Activated CD4-positive, alpha-beta T cell treated with anti-CD3 and anti-CD28 coated beads, Interleukin-2, amount 50 U/mL, for 48 hours (primary cell): ENCODE measurements at places on chromosomes 5 and 9.
A peak's percentile ranks its signal among the peaks of the same experiment; 100 is the strongest.

DNA sequence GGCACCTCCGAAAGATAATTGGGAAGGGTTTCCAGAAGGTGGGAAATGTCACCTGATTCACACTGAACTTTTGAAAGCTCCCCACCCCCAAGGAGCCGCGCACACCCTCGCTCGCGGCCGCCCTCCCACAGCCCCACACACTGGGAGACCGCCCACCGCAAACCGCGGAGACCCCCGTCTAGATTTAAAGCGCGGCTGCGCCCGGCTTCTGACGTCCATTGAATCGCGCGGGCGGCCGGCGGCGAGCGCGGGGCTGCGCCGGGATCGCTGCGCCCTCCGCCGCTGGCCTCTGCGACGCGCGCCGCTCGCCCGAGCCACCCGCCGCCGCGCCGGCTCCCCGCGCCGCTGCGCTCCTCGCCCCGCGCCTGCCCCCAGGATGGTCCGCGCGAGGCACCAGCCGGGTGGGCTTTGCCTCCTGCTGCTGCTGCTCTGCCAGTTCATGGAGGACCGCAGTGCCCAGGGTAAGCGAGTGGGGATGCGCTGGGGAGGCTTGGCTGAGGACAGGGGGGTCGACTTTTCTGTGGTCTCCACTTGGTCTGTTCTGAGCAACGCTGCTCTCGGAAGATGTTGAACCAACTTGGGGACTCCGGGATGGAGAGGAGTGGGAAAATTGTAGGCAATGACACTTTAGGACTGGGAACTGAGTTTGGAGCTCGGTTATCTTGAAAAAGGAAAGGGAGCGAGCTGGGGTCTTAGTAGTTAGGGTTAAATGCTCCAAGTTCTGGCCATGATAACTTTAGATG, at the start of gene FST:
Gene FST, plus strand, starts transcription at position 214 of the 743 bp plus-strand sequence. Its CDS starts 163 bp downstream, at position 377.
- peak; percentile 19 for DNase-seq

DNA sequence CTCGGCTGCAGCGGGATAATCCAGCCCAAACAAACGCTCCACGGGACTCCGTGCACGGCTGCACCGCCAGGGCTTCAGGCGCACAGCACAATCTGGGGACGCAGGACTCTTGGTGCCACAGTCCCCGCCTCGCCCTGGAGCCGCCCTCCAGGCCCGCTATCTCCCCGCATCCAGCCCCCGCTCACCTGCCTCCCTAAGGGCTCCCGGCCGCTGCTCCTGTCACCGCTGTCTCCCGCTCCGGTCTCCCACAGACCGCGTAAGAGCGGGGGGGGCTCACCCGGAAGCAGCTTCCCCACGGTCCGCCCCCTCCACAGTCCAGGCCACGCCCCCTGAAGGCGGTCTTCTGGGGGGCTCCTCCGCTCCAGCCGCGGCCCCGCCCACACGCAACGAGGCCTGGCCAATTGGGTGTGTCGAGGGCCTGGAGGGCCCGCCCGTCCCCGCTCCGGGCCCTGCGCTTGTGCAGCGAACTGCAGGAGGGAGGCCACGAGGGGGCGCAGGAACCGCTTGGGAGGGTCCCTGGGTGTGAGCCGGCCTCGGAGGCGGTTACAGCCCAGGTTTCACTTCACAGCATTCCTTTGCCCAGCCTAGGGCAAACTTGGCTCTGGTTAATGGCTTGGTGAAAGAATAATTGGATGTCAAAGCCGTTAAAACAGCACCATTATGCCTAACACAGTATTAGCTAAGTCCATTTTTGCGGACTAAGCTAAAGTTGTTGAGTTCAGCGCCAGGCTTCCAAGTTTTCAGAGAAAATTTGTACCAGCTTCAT, at the start of gene ALAD:
Gene ALAD, minus strand, starts transcription at position 258 of the 766 bp plus-strand sequence. CDS start 7,725 bp downstream, outside the sequence.
- peak; percentile 99 for DNase-seq

DNA sequence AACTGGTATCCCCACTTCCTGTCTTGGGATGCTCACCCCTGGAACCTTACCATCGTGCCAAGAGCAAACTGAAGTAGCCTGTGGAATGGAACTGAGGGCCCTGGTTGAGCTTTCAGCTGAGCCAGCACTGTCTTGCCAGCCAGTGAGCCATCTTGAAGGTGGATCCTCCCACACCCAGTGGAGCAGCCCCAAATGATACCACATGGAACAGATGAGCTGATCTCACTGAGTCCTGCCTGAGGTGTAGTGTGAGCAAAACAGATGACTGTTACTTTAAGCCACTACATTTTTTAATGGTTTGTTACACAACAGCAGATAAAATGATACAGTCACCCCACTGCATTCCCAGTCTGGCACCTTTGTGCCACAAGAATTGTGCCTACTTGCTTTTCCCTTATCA, 2.2 kb upstream of the PCYOX1L start:
- DNase-seq = peak; percentile 28

- DNase-seq = peak; percentile 56
These were observed 701 bp downstream of the PARP8 start for GRCh38 chr5:50667023-50667652.

GRCh38 chr9:4887556-4887955, 94.8 kb downstream of the RCL1 start:
- no peak for DNase-seq

DNA sequence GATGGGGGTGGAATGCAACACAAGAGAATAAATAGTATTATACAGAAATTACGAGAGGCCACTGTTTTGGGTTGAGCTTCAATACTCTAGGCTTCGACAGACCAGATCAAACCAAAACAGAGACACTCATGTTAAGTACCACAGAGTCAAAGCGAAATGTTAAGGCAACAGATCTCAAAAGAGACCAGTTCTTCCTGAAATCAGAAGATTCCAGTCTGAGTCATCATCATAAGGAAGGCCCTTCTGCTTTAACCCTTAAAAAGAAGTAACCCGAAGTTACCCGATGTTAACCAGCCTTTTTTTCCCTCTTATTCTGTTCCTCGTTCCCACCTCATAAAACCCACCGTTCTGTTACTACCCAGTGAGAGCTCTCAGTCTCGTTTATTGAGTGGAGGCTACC, 75.9 kb downstream of the SFXN1 start:
- no peak for DNase-seq

DNA sequence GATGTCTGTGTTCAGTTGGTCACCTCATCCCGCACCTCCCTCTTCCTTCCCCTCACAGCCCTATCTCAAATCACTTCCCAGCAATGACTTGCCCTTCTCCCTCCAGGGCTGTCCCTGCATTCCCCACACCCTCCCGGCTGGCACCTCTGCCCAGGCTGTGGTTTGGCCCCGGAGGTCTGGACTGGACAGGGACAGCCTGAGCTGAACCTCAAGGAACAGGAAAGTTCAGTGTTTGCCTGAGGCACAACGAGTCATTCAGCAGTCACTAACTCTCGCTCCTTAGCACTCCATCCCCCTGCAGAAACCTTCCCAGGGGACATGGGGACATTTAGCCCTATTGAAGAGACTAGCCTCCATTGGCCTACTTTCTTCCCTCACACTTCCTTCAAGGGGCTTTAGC, 58.3 kb upstream of the MAP3K1 start:
- DNase-seq = no peak

- DNase-seq = no peak
These were observed 188.3 kb downstream of the GNAQ start for GRCh38 chr9:77843076-77843870.

DNA sequence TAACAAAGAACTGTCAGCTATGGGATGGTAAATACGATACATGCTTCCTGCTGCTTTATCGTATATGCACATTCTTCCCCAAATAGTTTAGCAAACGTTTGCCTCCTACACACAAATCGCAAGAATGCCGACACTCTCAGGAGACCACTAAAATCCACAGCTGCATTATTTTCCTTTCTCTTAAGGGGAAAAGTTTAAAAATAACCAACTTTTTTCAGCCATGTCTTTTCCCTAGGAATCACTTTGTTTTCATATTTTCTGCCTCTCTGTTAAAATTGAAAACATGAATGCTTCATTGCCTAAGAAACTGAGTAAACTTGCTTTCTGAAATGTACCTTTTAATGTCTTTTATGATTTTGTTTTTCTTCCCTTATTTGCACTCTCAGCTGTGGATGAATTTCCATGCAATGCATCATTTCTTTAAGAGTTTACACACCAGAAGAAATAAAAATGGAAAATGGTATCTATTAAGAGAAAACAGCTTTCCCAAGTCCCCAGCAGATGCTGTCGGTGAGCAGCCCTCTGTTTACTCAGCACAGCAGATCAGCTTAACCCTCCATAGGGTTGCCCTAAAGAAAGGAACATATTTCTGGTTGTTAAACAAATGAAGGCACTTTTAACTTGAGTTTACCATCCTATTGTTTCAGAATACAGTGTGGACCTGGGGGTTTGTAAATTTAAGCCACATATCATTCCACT, 66.2 kb downstream of the IZUMO3 start:
- DNase-seq = no peak

DNA sequence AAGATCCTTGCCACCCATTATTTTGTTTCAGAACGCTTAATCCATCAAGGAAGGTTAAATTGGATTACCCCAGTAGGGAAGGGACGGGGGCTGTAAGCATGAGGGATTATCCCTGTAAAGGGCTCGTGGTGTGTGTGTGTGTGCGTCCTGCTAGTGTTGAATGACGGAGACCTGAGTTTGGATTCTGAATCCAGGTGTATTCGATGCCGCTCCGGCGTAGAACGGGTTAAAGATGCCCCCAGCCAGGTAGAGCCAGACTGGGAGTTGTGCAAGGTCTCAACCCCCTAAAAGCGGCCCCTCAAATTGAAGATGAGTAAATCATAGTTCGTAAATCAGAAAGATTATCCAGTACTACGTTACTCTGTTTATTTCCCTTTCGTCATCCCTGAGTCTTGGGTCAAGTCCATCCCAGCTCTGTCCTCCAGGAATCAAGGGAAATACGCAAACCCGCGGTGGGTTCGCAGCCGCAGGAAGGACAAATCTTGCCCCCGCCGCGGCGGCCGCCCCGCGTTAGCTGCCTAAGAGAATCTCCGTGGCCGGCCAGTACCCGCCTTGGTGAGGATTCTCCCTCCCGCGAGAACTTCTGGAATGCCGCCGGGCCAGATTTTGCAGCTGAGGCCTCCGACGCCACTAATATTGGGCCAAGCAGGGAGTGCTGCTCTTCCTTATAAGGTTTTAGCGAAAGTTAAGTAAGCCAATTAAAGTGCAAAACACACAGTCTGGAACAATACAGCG, 586 bp upstream of the MTAP start:
- DNase-seq = peak; percentile 20

- DNase-seq = peak; percentile 91
These were observed at the start of gene SPRY4 for GRCh38 chr5:142324871-142325724. SPRY4 (minus strand) TSS chr5:142325021; CDS start chr5:142315108, 9,913 bp downstream.

- no peak for DNase-seq
These were observed 140.5 kb downstream of the SNX18 start for GRCh38 chr5:54658010-54658409.

GRCh38 chr5:110517396-110517795, 209.1 kb downstream of the TMEM232 start:
- no peak for DNase-seq

GRCh38 chr5:112062181-112062580, 305.2 kb upstream of the NREP start:
- no peak for DNase-seq

GRCh38 chr5:13107537-13107936, 837.0 kb downstream of the DNAH5 start:
- DNase-seq = no peak

GRCh38 chr5:179906795-179907555, 722 bp downstream of the TBC1D9B start:
- peak; percentile 41 for DNase-seq

GRCh38 chr5:128869970-128870369, 95.3 kb upstream of the SLC27A6 start:
- no peak for DNase-seq

DNA sequence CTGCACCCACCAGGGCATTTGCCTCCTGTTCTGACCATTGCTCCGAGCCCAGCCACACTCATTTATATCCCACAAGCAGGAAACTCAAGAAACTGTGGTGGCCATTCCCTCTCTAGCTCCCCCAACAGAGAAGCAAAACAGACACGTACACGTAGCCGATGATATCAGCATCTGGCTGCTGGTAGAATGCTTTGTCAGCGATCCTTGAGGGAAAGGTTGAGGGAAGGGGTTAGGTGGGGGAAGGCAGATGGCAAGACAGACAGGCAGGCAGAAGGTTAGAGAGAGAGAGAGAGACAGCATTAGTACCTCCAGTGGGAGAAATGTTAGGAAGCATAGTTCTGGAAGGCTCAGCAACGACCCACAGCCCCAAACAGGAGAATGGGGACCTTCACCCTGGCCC, 7.8 kb downstream of the HIGD2A start:
- DNase-seq = no peak

DNA sequence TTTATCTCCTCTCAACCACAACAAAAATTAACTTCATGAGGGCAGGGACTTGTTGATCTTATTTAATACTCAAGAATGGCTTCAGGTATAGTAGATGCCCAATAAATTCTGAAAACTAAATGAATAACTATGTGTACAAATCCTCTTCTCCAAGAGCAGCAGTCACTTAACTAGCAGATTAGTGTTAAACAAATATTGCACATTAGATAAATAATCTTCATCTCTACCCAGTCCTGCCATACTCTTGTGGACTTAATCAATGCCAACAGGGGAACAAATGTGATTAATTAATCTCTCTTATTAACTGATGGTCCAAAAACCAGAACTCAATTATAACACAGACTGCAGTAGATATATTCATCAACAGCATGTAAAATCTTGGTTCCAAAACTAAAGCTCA, 15.0 kb upstream of the ITGA1 start:
- no peak for DNase-seq

- DNase-seq = no peak
These were observed 85.9 kb upstream of the SIMC1 start for GRCh38 chr5:176152191-176152929.

GRCh38 chr9:126527109-126527825, 86.5 kb upstream of the LMX1B start:
- DNase-seq = no peak

DNA sequence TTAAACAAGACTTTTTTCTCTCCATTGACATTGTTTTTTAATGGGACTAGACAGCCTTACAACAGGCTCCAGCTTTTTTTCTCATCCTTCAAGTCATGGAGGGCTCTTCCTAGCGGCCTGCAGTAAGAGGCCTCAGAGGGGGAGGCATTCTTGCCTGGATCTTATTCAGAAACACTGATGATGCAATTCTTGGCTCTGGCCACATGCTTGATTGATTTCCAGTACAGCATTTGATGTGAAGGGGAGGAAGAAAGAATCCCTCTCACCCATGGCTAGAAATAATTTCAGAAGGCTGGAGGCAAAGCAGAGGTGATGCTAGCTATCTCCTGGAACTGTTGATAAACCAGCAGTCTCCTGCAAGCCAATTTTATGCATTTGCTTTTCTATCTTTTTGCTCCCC, 324.8 kb downstream of the PRELID2 start:
- no peak for DNase-seq

- no peak for DNase-seq
These were observed 240.0 kb downstream of the GOLPH3 start for GRCh38 chr5:31934156-31934555.

DNA sequence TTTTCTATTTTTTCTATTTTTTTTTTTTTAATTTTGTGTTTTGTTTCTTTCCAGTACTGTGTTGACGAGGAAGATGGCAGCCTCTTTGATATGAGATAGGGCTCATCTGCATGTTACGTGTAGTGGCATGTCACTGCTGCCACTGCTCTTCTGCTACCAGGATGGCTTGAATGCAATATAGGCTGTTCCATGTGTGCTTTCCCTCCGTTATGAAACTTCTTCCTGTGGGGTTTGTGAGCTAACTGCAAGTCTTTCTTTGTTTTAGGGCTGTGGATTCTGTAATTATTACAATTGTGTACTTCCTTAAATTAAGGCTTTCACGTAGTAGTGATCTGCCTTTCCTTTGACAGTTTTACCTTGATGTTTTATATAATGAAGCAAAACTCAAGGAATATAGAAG, 184.6 kb downstream of the KDM4C start:
- DNase-seq = no peak
